H1 (cell line): ENCODE measurements at places on chromosomes 2 and 18.

- no peak for DNase-seq
Measured at GRCh38 chr2:40178971-40179370, 272.9 kb downstream of the SLC8A1 start.

DNA sequence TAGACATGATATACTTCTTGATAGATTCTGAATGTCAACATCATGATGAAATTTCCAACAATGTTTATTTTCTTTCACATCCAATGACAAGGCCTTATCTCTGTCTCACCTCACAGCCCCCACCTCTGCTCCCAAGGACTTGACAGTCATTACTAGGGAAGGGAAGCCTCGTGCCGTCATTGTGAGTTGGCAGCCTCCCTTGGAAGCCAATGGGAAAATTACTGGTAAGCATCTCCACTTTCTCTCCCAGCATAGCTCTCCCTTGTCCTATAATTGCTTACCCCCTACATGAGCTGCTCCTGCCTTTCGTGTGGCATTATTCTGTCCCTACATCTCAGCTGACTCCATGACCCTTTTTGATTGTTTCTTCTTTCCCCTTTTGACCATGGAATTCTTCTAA is 821.8 kb downstream of the MBD2 start:
- DNase-seq, result no peak

DNA sequence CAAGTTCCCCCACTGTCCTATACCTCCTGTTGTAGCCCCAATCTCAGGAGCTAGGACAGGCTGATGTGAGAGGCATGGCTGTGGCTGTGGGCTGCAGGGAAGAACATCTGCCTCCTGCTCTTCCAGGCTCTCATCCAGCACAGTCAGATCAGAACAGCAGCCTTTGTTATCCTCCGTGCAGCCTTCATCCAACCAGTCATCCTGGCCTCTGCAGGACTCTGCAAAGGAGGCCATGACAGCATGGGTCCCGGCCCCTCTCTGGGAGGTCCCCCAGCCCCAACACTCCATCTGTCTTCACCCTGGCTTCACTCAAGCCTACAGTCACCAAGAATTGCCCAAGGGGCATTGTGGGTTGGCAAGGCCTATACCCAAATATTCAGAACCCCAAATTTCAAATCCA is 223.2 kb upstream of the COPS8 start:
- no peak for DNase-seq

DNA sequence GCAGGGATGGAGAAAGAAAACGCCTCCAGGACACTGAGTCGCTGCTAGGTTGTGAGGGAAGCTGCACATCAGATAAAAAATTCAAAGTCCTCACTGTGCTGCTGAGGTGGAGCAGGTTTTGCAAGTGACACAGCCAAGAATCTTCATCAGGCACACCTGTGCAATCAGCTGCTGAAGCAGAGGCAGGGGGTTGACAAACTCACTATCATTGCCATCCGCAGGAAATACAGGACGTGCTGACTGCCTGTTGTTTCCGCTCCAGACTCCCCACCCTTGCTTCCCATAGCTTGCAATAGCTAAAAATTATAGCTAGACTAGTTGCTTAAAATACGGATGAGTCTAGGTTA is 147.8 kb upstream of the FHL2 start:
- no peak for DNase-seq

GRCh38 chr2:114089636-114090319 is 199.9 kb downstream of the ACTR3 start:
- no peak for DNase-seq

- DNase-seq, result no peak
Measured at GRCh38 chr2:25222477-25223121, 54.2 kb upstream of the POMC start.

DNA sequence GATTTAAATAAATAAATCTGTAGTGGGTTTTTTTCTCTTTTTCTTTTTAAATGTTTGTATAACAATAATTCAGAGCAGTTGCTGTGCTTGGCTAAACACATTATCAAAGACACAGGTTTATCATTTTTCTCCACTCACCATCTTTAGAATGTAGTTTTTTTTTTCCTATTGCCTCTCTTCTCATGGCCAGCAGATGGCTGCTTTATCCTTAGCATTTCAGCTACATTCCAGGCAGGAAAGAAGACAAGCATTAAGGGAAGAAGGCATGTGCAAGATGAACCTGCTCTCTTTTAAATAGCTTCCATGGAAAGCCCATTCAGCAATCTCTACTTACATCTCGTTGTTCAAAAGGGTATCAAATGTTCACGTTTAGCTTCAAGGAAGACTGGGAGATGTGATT is 42.6 kb downstream of the ARHGAP15 start:
- no peak for DNase-seq
